ENCODE measurements at places on chromosomes 16 and 17.
A peak's percentile ranks its signal among the peaks of the same experiment; 100 is the strongest.

DNA sequence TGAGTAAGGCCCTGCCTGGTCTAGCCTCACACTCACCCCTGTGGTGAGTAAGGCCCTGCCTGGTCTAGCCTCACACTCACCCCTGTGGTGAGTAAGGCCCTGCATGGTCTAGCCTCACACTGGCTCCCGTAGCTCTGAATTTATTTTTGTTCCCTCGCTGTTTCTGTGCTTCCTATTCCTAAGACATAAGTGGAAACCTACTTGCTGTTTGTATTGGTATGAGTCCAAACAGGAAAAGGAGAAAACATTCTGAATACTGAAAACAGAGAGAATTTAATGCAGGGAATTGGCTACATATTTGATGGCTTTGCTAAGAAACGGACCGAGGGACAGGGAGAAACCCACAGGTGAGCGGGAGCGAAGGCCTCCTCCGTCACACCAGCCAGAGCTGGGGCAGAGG is 267.8 kb downstream of the FOXL1 start:
- DNase-seq: no peak

- no peak for DNase-seq
These were observed 179.4 kb downstream of the COPRS start for GRCh38 chr17:31679667-31680066.

DNA sequence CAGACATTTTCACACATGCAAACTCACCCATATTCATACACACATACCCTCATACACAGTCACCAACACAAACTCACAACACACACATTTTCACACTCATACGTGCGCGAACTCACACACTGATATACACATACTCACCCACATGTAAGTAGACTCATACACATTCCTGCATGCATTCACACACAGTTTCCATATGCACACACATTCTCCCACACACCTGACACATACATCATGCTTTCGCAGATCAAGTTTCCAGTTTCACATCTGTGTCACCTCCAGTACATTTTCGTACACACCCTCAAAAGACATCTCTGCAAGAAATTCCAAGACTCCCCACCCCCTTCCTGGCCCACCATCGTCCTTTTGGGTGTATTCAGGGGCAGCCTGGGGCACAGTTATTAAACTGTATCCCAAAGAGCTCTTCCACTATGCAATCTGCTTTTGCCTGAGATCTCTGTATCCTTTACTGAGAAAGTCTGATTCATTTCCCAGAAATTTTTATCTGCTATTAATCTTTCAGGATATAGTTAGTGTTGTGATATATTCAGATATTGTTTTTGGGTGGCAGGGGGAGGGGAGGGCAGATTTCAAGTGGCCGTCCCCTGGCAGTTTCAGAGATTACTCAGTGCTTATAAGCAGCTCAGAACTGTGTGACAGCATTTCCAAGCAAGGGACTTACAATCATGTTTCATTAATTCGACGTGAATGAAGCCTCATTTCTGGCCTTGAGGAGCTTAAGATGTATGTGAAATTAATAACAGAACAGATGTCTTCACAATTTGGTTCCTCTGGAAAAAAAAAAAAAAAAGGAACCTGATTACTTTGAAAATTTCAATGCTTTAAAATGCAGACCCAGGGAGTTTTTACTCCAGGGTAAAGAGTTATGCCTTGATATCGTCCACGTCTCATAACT is 35.3 kb upstream of the MMP2 start:
- no peak for DNase-seq

- DNase-seq: no peak
These were observed 68.7 kb downstream of the HIC1 start for GRCh38 chr17:2123375-2124251.

DNA sequence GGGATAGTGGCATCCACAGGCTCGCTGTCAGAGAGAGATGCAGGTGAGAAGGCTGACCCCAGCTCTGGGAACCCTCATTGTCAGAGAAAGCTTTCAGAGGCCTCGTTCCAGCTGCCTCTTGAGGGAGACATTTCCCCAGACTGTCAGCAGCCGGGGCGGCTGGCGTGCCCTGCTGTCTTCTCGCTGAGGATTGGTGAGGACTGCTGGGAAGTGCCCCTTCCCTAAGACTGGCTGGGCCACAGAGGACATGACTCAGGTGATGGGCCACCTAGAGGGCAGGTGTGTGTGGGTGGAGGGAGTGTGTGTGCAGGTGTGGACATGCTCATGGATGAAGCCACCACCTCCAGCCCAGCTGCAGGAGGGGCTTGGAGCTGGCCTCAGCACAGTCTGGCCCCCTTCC is 25.3 kb downstream of the SPACA3 start:
- no peak for DNase-seq

GRCh38 chr16:12024429-12024828 is 47.9 kb downstream of the SNX29 start:
- DNase-seq: no peak

DNA sequence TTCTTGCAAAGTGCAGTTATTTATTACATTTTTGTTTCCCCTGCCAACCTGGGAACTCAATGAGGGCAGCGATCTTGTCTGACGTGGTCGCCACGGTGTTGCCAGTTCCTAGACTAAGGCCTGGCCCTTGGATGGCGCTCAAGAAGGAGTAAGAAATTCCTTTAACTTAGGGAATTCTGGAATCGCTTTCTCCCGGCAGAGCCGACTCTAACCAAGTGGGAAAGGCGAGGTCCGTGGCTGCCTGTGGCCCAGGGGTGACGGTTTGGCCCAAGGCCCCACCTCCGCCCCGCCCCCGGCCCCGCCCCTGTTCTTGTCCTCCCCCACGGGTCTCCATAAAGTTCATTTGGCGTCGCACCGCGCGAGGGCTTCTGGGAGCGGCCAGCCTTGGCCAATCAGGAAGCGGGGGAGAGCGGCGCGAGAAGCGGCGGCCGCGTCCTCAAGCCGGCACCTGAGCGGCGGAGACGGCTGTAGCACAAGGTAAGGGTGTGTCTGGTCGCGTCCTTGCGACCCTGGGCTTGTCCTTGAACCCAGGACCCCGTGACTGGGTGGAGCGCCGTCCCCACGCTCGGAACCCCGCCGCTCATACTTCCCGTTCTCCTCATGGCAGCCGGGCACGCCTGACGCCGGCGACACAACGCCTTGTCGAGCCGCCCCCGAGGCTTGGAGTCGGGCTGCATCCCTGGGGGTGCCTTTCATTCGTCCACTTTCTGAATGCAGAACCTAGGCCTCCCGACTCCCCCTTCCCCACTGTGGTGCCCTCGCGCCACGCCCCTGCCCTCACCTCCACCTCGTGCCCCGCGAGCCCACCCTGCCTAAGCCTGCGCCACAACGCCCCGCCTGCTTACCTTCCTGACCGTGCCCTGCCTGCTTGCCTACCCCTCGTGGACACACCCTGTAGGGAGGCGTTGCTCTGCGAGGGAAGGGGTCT is at the start of gene NUP93:
Gene NUP93 (plus strand): TSS at position 395 of the 928 bp plus-strand sequence. CDS start 18,119 bp downstream, outside the sequence.
- peak; percentile 92 for DNase-seq

DNA sequence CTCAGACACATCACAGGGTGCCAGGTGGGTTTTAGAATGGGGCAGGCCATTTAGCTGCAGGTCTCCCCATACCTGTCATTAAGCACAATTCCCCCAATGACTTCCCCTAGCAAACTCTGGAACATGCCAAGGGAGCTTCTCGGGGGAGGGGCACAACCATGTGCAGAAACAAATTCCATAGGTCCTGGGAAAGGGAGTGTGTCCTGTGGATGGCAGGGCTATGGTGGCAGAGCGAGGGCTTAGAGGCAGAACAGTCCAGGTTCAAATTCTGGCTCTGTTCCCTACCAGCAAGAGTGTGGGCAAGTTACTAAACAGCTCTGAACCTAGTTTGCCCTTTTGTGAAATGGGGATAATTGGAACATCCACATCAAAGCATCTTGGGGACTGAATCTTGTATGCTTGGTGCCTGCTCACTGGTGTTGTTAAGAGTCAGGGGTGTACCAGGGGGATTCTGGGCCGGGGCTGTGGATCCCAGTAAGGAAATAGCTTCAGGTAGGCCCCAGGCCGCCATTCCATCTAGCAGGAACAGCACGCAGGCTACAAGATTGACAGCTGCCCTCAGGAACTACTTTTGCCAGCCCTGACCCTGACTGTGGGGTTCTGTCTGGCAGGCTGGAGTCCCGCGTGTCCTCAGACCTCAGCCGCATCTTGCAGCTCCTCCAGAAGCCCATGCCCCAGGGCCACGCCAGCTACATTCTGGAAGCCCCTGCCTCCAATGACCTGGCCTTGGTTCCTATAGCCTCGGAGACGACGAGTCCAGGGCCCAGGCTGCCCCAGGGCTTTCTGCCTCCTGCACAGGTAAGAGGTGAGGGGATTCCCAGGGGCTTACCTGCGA is 5.6 kb upstream of the DCAF7 start:
- DNase-seq: no peak

DNA sequence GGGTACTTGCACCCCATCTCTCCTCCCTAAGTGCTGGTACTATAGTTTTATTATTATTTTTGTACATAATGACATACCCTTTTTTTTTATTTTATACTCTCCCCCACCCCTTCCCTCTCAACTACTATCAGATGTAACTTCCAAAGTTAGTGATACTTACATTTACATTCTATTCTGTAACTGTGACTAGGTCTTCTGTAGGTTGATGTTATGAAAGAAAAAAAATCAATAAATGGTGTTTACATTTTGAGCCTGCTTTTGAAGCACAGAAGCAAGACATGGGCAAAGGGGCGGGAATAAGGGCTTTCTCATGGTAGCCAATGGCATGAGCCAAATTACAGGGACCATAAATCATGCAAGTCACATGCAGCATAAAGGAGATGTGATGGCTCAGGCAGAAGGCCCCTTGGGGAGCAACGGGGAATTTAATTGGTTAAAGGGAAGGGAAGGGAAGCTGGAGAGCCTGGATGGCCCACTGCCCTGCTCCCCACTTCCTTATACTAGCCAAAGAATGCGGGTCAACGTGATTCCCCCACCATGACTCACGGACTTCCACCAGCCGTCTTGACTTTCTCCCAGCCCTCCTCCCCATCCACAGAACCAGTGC is 2.4 kb upstream of the ACSF2 start:
- no peak for DNase-seq

DNA sequence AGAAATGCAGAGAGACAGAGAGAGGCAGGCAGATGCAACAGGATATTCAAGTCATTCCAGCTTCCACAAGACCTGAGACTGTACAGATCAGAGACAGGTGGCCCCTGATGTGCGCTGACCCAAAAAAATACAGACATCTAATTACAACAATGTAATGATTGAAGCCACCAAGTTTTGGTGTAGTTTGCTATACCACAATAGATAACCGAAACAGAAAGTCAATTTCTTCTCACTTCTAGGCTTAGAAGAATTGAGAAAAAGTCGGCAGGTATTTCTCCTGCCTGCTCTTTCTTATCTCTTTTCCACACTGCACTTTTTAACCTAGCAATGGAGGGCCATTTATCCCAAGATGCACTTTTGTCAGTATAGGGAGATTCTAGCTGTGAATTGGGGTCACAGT is 949.2 kb downstream of the CDH11 start:
- DNase-seq: no peak

DNA sequence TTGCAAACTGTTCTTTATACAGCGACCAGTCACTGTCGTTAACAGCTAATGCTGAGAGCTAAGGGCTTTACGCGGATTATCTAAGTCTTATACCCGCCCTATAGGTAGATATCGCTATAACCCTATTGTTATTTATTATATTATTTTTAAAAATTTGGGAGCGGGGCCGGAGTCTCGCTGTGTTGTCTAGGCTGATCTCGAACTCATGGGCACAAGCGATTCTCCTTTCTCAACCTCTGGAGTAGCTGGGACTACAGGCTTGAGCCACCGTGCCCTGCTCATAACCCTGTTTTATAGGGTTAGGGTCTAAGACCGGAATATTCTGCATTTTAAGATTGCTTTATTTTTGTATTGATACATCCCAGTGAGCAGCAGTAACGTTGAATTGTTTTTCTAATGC is 24.7 kb downstream of the DEF8 start:
- no peak for DNase-seq

GRCh38 chr17:52181782-52182181 is 23.3 kb upstream of the CA10 start:
- DNase-seq: no peak

- no peak for DNase-seq
These were observed 740 bp downstream of the NFATC2IP start for GRCh38 chr16:28951410-28951943.

- no peak for DNase-seq
These were observed 43.5 kb downstream of the PKD1 start for GRCh38 chr16:2092256-2092620.

DNA sequence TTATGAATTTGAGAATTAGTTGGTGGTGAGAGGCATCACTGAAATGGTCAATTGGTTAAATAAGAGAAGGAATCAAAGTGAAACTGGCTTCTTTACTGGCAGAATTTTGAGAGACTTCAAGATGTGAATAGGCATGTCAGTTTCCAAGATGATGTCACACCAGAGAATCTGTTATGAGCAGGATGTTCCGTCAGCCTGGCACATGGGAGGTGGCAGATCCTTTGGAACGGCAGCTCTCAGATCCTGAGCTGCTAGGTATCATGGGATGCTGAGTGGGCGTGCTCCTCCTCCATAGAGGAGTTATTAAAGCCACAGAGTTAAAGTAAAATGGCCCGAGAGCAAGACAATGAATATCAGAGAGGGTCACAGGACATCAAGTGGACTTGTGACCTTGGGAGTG is 444.3 kb upstream of the HSBP1 start:
- no peak for DNase-seq

- DNase-seq: peak; percentile 23
These were observed 104.3 kb downstream of the PHKB start for GRCh38 chr16:47565454-47565853.

DNA sequence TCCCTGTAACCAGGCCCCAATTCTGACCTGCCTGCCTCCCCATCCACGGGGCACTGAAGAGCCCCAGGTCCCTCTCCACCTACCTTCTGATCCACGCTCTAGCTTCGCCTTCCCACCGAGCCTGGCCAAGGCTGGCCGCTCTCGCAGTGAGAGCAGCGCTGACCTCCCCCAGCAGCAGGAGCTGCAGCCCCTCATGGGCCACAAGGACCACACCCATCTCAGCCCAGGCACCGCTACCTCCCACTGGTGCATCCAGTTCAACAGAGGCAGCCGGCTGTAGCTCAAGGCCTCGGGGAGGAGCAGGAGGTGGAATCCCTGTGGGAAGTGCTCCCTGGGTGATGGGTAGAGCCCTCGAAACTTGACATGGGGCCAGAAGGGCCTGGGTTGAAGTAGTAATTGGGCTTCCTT is 8.4 kb upstream of the PLEKHG4 start:
- no peak for DNase-seq
